ENCODE measurements at places on chromosomes 2 and 18.
A peak's percentile ranks its signal among the peaks of the same experiment; 100 is the strongest.

DNA sequence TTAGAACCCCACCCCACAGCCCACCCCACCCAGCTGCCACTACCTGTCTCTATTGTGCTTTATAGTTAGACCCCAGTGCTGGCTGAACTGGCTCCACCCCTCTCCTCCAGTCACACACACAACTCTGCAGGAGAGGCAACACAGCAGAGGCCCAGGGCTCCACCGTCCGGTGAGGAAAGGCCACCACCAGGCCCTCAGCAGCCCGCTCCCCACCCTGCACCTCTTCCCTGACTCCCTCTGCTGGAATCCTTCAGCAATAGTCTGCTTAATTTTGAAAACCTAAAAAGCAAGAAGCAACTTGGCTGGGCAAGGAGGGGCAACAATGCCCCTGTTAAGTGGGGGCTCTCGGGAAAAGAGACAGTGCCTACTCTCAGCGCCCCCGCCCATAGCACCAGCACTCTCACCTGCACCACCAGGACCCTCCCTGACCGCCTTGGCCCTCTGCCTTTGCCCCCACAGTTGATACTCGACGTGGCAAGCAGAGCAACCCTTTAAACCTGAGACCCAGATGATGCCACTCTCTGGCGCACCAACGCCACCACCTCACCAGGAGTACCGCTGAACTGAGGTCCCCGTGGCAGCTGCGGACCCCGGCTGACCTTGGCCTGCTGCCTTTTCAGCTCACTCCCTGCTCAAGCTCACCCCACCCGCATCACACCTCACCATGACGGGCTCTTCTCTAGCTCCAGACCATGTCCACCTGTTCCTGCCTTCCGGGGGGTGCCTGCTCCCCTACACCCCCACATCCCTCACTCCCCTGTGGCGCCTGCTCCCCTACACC lies 45.7 kb downstream of the NDUFA10 start:
- DNase-seq, result peak; percentile 55

DNA sequence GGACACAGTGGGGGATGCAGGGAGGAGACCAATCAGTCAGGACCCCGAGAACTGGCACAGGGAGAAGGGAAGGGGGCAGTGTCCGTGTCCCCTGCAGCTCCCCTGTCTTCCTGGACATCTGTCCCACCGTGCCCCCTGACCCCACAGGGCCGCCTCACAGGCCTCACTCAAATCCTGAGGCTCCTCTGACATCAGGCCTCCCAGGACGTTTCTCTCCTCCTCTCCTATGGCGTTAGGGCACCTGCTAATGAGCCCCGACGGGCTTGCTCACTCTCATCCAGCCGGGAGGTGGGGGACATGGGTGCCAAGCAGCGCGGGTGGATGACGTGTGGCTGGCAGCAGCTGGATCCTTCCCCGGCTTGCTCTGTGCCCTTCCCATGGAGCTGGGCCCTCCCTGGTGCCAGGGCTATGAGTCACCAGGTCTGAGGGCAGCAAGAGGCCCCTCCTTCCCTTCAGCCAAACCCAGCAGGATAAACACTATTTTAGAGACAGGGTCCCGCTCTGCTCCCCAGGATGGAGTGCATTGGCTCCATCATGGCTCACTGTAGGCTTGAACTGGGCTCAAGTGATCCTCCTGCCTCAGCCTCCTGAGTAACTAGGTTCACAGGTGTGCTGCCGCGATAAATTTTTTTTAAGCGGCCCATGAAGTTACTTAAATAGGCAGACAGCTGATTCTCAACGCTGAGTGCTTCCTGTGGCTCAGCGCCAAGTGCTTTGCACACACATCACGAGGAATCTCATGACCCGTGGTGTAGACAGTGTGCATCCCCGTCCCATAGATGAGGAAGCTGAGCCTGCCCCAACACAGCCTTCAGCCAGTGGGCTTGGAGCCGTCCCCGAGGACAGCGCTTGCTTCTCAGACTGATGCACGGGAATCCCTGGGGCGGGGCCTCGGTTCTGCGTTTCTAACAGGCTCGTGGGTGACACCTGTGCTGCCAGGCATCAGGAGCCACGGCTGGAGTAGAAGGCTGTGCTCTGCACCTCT lies 64.5 kb upstream of the HDAC4 start:
- DNase-seq, result peak; percentile 71

DNA sequence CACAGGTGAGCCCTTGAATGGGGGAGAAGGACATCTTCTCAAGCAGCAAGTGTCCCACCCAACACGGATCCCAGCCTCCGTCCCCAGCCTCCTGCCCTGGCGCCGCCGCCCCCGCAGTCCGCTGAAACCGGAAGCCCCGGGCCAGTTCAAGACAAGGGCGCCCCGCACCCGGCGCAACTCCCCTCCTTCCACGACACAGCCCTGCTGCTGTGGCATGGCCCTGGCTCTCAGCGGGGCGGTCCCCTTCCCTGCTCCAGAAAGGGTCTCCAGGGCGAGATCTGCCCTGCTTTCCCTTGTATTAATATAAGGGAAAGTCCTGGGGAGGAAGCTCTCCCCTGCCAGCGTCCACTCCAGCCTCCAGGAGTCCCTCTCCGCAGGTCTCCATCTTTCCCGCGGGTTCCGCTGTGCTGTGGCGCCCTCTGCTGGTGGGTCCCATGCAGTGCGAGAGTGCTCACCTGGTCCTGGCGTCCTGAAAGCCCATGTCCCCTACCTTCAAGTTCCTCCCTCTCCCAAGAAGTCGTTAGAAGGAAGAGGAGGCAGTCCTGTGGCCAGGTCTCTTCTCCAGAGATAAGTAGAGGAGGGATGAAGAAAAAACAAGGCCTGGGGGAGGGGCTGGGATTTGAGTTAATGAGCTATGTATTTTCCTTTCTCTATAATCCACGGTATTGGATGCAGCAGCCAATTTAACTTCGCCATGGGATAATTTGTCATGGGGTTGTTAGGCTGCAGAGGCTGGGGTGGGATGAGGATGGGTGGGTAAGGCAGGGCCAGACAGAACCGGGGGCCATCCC lies 176.0 kb downstream of the SMAD2 start:
- peak; percentile 37 for DNase-seq

DNA sequence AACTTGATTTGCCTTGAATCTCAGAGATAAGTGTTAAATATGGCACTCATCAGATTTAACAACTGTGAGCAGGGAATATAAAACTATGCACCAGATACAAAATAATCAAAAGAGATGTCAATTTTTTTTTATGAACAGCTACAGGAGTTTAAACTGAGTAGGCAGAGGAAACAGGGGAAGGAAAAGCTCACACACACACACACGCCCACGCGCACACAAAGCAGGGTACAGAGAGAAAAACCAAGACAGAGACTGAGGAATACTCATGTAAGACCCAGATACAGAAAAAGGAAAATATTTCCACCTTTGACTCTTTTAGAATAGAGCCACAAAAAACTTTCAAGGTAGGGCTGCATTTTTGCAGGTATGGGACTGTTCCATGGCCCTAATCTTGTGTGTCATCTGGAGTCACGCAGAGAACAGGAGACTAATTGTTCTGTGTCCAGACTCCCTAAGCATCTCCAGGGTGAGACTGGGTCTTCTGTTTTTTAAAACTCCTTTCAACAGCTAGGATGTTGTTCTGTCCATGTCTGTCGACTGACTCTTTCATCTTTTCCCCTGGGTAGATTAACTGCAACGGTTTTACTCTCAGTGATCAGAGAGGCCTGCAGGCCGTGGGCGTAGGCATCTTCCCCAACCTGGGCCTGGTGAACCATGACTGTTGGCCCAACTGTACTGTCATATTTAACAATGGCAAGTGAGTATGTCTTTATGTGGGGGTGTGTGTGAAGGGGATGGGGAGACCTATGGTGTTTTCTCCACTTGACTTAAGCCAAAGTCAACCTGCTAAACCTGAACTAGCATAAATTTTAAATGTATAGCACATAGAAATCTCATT lies 23.0 kb downstream of the SMYD1 start:
- DNase-seq, result no peak

DNA sequence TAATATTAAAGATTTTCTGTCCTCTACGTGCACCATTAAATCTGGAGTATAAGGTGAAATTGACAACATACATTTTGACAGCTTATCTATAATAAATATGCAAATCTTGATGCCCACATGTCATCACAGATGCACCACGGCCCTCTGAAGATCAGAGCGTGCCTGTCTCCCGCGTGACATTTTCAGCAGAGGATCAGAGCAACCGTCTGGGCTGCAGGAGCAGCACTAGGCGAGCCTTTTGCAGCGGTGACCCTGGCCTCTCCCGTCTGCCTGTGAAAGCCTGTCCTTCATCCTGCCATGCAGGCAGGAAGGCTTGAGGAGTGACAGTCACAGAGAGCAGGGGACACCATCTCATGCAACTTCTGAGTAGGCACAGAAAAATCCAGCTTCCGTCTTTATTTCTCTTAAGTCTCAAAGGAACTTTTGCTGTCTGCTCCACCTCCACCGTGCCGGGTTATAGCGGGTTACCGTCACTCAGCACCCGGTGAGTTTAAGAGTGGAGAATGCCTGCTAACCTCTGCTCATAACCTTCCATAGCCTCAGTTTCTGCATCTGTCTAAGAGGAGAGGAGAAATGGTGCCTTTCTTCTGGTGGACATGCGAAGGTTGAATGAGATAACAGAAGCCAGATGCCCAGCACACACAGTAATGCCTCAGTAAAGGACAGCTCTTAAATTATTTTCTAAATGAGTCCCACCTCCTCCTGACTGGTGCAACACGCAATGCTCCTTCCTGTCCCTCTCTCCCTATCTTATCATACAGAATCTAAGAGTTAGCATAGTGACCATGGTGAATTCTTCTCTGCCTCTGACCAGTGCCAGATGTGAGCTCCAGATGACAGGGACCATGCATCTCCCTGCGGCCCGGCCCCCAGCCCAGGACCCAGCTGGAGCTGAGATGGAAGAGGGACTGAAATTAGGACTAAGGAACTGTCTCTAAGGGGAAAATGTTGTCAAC lies 43.8 kb downstream of the CELF4 start:
- DNase-seq, result no peak

DNA sequence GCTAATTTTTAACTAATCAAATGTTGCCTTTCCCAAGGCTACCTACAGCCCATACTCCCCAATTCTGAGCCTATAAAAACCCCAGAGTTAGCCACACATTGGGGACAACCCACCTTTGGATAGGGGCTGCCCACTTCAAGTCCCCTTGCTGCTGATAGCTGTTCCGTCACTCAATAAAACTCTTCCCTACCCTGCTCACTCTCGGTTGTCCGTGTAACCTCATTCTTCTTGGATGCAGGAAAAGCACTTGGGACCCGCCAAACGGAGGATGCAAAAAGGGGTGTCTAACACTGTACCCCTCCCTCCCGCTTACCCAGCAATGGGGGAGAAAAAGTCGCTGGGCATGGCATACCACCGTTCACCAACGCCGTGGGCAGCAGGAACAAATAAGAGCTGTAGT lies 12.2 kb downstream of the IWS1 start:
- DNase-seq, result no peak

- DNase-seq, result no peak
Measured at GRCh38 chr2:239566162-239566994, 165.6 kb upstream of the HDAC4 start.

- peak; percentile 14 for DNase-seq
Measured at GRCh38 chr2:171086352-171087290, 74.1 kb downstream of the TLK1 start.

DNA sequence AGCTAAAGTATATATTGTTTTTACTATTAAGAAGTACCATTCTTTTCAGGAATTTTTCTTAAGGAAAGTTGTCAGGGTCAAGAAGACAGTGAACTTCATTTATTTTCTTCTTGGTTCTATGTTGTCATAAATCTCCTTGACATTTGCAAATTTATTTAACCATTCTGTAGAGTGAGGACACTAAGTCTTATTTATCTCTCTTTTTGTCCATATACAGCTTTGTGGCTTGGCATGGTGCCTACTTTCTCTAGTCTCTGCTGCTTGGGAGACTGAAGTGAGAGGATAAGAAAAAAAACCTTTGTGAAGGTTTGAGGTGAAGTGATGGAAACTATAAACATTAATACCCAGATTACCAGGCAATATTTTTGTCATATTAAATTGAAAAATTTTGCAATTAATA lies 1389.4 kb downstream of the SUCLG1 start:
- no peak for DNase-seq

DNA sequence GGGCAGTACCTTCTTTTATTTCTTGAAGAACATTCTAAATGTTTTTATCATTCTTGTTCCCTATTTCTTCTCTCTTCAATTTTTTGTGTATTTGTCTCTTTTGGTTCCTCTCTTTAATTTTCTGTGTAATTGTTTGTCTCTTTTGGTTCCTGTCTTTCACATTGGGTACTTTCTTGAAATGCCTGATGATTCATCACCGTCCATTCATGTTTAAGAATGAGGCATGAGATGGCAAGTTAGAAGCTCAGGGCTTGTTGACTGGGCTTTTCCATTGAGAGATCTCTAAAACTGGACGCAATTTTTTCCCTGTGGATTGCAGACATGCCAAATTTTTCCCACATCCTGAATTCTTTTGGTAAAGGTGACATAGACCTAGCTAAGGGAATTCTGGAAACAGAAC lies 33.7 kb upstream of the IL1R2 start:
- no peak for DNase-seq

GRCh38 chr2:70461414-70461813 lies 92.2 kb downstream of the TGFA start:
- DNase-seq, result no peak

- DNase-seq, result no peak
Measured at GRCh38 chr18:9730786-9731185, 22.7 kb downstream of the RAB31 start.

DNA sequence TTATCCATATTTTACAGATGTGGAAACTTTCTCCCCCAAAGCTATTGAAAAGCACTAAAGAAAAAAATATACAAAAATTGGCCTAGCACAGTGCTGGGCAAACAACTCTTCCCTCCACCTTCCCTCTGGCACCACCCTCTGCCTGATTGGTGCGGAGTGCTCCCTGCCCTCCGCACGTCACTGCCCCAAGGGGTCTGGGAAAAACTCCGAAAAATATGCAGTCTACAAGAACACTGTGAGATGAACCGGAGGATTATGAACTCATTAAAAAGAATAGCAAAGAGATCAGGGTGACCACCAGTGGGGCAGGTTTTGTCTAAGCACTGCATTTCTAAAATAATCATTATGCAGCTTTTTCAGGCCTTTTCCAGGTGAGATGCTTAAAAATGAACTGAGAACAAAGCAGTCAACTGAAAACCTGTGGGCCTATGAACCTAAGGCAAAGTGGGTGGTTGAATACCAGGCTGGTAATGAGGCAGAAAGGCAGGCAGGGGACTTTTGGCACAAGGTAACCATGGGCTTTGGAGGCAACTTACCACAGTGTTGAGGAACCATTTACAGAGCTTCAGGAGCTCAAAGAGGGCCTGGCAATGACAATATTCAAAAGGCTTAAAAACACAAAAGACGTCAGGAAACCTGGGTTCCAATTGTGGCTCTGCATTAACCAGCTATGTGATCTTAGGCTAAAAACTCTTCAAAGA lies 57.5 kb downstream of the AAK1 start:
- DNase-seq, result no peak

DNA sequence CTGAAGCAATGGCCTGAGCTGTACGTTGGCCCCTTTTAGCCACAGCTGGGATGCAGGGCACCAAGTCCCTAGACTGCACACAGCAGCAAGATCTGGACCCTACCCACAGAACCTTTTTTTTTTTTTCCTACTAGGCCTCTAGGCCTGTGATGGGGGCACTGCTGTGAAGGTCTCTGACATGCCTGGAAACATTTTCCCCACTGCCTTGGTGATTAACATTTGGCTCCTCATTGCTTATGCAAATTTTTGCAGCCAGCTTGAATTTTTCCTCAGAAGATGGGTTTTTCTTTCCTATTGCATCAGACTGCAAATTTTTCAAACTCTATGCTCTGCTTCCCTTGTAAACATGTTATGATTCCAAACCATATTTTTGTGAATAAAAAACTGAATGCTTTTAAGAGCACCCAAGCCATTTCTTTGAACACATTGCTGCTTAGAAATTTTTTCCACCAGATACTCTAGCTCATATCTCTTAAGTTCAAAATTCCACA lies 33.5 kb downstream of the PDE1A start:
- no peak for DNase-seq

- DNase-seq, result no peak
Measured at GRCh38 chr18:73597832-73598615, 549.6 kb downstream of the FBXO15 start.
